Cardiac fibroblast (primary cell): ENCODE measurements at places on chromosomes 3 and 15.

GRCh38 chr15:39315206-39315850 is 265.6 kb upstream of the THBS1 start:
- no peak for DNase-seq

DNA sequence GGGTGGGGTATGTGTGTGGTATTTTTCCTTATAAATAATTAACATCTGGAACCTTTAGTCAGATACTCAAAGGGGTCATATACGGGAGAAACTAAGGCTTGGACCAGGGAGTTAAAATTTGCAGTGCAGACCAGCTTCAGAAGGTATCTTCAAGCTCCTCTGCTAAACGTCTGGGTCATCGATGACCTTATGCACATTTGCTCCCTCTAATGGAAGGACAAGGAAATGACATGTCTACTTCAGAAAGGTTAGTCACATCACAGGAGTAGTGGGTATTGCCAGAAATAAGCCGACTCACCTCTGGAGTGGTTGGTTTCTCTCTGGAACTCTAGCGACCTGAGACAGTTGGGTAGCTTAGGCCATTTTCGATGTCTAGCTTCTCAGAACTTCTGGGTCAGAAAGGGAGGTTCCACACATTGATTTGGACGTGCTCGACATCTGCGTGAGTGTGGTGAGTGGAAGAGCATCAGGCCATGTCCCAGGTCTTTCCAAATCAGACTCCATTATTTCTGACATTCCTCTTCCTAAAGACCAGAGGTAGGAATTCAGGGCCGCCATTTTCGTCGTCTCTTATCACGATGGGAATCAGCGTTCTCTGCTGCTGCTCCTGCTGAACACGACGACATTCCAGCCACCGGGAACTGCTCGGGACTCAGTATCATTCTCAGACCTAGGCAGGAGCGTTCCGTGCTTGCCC is 31.8 kb upstream of the RASA2 start:
- peak; percentile 87 for DNase-seq

- DNase-seq, result no peak
Measured at GRCh38 chr3:120147072-120147871, 53.0 kb upstream of the GSK3B start.

GRCh38 chr15:34837246-34838016 is 42.1 kb upstream of the ACTC1 start:
- DNase-seq, result peak; percentile 74

GRCh38 chr15:71701808-71702207 is 108.5 kb upstream of the NR2E3 start:
- DNase-seq, result no peak

DNA sequence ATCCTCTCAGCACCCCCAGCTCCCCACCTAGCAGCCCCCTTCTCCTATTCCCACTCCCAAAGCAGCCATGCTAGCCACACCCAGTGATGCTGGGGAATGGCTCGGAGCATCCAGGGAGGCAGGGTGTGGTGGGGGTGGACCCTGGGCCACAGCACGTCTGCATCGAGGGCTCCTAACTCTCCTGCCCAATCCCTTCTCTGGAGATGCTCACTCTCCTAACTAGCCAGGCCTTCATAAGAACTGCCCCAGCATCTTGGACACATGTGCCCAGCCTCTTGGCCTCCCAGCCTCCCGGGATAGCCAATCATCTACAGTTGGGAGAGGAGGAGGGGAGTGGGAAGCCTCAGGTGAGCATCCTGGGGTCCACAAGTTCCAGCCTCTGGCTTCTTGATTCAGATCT is 2.7 kb downstream of the PCBP4 start:
- DNase-seq, result no peak

- DNase-seq, result peak; percentile 96
Measured at GRCh38 chr3:63911873-63912767, at the start of gene SCAANT1. Gene SCAANT1 (minus strand): TSS chr3:63912383.

- no peak for DNase-seq
Measured at GRCh38 chr3:130811557-130811956, 64.9 kb upstream of the PIK3R4 start.

GRCh38 chr15:78429477-78429876 is 8.5 kb upstream of the IREB2 start:
- no peak for DNase-seq

DNA sequence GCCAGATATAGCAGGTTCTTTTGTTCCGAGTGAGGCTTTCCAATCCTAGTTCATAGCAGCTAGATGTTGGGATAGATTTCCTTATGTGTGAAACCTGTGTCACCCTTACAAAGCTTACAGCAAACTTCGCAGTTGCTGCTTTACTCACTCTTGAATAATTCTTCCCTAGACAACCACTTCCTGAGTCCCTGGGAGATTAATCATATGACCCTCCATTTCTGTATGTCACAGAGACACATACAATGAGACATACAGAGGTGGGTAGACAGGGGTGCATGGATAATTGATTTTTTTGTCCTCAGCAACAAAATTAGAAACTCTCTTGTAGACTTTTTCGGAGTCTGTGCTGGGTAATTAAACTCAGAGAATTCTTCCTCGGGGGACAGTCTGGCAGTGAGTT is 163.2 kb downstream of the NSUN3 start:
- DNase-seq, result peak; percentile 11

- no peak for DNase-seq
Measured at GRCh38 chr3:103393395-103394186, 958.8 kb downstream of the ZPLD1 start.

GRCh38 chr3:4751029-4751501 is 228.2 kb upstream of the BHLHE40 start:
- no peak for DNase-seq

DNA sequence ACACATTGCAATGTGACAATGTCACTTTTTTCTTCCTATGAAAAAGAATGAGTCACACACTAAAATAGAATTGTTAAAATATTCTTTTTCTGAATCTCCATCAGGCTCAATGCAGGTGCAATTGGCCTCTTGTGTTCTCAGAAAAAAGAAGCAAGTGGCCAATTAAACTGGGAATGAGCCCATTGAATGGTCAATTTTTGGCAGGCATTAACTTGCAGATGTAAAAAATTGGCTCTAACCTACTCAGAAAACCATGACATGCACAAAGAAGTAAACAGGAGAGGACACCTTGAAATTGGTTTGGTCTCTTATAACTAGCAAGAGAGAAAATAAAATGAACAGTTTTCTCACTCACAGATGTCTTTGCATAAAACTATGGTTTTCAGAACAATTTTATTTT is 820.8 kb downstream of the TBL1XR1 start:
- no peak for DNase-seq

- no peak for DNase-seq
Measured at GRCh38 chr3:38614091-38614490, 35.4 kb downstream of the SCN5A start.

- DNase-seq, result peak; percentile 84
Measured at GRCh38 chr3:110789315-110789714, 282.3 kb upstream of the NECTIN3 start.

DNA sequence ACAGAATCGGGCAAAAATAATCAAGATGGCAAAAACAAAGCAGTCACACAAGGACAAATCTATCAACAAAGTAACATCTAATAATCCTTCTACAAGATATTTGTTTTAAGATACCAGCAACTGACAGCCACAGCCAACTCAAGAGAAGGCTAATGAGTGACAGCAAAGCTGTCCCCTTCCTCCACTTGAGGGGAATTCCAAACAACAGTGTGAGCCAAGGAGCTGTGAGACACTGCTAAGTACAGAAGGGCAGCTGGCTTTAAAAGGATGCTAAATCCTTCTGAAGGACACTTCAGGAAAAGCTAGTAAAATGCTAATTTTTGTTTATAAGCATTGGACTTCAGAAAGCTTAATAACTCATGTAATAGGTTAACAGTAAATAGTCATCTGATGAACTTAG is 120.3 kb upstream of the GOLGA8J start:
- DNase-seq, result no peak

- DNase-seq, result no peak
Measured at GRCh38 chr3:106184540-106185457, 316.0 kb upstream of the CBLB start.

DNA sequence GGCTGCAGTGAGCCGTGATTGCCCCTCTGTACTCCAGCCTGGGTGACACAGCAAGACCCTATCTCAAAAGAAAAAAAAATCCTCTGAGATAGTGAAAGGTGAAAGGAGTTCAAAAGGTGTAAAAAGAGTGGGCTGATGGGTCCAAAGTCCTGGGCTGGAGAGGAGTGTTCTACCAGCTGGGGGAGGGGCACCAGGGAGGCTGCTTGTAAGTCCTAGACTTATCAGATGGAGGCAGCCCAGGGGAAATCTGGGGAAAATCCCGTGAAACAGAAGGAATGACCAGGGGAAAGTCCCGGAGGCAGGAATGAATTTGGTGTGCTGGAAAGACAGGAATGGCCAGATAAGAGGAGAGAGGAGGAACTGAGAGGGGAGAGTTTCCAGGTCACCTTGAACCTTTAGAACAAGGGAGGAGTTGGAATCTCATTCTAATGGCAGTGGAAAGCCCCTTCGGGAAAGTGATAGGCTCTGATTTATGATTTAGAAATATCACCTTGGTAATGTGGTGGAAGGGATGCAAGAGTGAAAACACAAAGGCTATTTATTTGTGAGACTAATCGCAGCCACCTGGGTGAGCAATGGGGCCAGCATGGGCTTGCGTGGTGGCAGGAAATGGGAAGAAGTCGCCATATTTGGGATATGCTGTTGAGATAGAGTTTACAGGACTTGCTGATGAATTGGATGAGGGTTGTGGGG is 23.4 kb upstream of the PPP4R2 start:
- peak; percentile 62 for DNase-seq

DNA sequence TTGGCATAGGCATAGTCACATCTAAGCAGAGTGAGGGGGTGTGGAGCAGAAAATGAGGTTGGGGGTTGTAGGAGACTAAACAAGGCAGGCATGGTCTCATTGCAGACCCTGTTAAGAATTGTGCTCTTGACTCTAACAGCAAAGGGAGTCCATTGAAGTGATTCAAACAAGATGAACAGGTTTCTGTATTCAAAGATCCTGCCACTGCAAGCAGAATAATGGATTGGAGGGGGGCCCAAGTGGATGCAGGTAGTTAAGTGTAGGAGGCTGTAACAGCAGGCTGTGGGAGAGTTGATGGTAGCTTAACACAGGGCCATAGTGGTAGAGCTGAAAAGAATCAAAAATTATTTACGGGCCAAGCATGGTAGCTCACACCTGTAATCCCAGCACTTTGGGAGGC is 34.4 kb downstream of the CASR start:
- DNase-seq, result no peak

DNA sequence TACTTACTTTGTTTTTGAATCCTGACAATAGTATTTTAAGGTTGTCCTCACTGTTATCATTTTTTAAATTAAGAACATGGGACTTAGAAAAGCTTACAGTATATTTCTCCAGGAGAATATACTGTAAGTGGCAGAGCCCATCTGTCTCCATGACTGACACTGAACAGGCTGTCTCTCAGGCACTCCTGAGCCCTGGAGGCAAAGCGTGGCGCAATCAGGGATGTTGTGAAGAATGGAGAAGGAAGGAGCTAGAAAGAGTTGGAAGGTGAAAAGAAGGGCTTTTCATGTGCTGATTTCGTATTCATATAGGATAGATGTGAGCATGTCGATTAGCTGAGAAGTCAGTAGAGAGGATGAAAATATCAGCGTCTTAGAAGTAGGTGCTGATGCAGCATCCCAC is 41.5 kb downstream of the FGF12 start:
- no peak for DNase-seq

DNA sequence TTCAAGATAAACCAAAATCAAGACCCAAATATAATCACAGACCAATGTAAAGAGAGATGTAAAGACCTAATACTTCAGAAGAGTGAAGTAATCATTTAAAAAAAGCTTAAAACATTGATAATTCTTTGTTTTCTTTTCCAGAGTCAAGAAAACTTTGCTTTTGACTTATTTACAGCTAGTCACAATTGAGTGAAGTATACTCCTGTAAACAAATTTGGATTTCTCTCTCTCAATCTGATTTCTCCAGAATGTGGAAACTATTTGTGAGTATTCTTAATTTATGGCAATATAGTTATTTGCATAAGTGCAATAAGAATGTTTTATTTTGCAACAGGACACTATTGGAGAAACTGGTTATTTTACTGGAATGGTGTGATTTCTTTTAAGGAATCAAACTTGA is 43.7 kb upstream of the ZBTB20 start:
- DNase-seq, result no peak

- no peak for DNase-seq
Measured at GRCh38 chr3:101512396-101512645, 691 bp downstream of the SENP7 start.

- no peak for DNase-seq
Measured at GRCh38 chr3:25899352-25900101, 109.6 kb downstream of the OXSM start.

DNA sequence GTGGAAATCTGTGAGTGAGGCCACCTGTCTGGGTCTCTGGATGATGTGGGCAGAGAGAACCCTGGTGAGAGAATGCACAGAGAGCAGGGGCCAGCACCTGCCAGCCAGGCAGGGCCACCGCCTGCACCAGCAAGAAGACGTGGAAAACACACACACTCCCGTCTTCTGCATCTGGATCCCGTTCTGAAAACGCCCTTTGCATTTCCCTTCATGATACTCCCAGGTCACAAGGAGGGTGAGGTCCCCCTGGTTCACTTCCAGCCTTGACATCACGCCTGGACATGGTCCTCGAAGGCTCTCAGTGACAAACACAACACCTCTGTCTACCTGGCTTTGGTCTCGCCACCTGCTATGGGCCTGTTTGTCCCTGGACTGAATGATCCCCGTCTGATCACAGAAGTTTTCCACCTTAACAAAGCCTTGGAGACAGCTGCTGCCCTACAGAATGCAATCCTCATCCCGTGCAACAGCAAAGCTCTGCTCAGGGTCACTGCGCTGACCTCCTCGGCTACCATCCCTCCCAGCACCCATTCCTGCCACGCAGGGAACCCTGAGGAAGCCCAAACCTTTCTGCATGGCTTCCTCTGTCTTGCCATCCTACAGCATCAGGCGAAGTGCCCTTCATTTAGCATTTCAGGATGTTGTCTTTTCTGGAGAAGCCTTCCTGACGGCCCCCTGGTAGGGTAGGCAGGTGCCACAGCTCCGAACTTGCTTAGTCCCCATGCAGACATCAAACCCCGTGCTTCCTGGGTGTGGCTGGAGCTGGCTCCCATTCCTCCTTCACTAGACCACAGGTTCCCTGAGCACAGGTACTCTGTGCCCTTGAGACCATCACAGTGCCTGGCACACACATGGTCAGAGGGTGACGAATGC is 122.5 kb downstream of the ATP10A start:
- no peak for DNase-seq

GRCh38 chr3:136069933-136070332 is 104.4 kb downstream of the PPP2R3A start:
- DNase-seq, result no peak

DNA sequence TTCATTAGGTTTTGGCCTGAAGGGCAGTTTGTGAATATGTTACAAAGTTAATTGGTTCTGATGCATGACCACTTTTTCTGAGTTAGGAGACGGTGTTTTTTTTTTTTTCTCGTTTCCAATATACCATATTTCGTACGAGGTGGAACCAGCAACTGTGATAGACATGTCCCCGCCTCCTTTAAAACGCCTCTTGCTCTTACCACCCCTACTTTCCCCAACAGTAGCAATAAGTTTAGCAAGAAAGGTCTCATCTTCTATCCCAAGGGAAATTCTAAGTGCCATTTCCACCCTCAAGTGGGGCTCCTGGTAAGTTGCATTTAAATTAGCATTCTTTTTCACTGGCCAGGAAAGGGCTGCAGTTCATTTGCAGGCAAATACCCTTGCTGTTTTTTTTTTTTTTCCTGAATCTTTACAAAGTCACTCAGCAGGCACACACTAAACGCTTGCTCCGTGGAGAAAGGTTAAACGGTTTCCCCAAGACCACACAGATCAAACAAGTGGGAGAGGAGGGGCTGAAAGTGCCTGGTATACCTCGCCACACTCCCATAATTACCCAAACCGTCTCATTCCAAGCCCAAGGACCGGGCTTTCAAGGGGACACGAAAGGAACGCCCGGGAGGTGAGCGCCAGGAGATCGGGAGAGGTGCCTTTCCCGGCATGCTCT is 39.5 kb upstream of the MGA start:
- no peak for DNase-seq
